ENCODE measurements at places on chromosomes 16 and 17.
A peak's percentile ranks its signal among the peaks of the same experiment; 100 is the strongest.

DNA sequence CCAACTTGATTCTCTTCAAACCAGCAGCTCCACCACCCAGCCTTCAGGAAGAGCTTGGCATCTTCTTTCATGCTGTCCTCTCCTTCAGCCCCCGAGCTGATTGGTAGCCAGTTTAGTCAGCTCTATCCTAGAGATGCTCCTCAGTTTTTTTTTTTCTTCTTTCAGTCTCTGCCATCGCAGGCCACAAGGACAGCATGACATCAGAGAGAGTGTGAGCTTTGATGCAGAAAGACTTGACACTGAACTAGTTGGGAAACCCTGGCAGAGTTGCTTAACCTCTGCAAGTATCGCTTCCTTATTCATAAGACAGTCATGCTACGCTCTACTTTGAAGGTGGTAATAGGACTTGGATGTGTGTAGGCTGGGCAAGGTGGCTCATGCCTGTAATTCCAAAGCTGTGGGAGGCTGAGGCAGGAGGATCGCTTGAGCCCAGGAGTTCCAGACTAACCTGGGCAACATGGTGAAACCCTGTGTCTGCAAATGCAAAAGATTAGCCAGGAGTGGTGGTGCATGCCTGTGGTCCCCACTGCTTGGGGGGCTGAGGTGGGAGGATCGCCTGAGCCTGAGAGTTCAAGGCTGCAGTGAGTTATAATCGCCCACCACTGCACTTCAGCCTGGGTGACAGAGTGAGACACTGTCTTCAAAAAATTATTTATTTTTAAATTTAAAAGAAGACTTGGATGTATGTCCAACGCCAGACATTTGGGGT is 2.6 kb downstream of the CD300LB start:
- no peak for DNase-seq

DNA sequence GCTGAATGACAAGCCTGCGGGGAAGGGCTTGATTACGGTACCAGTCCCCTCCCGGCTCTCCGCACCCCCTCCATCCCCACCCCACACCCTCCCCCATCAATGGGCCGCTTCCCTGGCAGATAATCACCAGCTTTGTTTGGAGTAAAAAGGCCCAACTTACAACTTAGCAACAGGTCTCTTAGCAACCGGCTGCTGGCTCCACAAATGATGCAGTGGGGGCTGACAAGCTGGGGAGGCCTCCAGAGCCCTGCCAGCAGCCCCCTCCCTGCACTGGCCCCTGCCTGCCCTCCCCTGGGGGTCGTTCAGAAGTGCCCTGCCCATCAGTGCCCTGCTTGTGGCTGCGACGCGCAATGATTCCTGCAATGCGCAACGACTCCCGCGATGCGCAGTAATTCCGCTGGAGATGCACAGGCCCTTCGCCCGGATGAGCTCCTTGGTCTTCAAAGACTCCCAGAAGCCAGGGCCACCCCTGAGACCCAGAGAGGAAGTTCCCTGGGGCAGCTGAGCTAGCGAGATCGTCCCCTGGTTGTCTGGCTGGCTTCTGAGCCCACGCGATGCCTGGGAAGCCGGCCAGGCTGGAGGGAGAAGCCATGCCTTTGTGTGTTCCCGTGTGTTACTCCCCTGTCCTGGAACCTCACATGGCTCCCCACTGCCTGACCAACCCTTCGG is 23.3 kb downstream of the CPNE2 start:
- DNase-seq: peak; percentile 9

DNA sequence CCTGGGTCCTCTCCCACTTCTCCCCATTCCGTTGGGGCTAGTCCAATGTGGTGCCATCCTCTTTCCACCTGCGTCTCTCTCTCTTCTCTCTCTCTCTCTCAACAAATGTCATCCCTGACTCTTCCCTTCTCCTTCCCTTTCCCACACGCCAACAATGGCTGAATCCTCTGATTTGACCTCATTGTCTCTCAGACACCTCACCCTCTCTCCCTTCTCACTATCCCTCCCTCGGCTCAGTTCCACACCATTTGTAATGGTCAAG is 628 bp upstream of the ZNF18 start:
- DNase-seq: no peak

- no peak for DNase-seq
Measured at GRCh38 chr17:18031955-18032354, 7.0 kb downstream of the ATPAF2 start.

- DNase-seq: no peak
Measured at GRCh38 chr16:14219983-14220382, 148.9 kb downstream of the MRTFB start.

GRCh38 chr16:83768986-83769385 is 38.8 kb upstream of the HSBP1 start:
- no peak for DNase-seq
